ENCODE measurements at places on chromosomes 6 and 20.

DNA sequence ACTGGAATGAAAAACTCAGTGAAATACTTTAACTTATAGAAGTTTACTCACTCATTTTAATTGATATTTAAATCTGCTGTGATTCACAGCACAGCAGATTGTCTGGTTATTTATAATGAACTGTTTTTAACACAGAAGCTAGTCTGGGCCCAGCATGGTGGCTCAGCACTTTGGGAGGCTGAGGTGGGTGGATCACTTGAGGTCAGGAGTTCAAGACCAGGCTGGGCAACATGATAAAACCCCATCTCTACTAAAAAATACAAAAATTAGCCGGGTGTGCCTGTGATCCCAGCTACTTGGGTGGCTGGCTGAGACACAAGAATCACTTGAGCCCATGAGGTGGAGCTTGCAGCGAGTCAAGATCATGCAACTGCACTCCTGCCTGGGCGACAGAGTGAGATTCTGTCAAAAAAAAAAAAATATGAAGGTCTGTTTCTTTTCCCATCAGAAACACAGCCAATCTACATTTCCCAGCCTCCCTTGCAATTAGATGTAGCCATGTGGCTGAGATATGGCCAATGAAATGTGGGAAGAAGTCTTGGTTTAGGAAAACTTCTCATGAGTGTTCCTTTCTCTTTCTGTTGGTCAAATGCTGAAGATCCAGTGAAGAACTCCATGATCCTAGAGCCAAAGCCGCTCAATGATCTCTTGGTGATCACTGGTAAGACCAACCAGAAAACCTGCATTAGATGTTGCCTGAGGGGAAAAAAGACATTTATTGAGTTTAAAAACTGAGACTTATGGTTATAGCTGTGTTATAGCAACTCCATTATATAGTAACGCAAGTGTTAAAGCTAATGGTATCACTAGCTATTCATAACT is 31.3 kb upstream of the BTN3A2 start:
- DNase-seq = no peak

DNA sequence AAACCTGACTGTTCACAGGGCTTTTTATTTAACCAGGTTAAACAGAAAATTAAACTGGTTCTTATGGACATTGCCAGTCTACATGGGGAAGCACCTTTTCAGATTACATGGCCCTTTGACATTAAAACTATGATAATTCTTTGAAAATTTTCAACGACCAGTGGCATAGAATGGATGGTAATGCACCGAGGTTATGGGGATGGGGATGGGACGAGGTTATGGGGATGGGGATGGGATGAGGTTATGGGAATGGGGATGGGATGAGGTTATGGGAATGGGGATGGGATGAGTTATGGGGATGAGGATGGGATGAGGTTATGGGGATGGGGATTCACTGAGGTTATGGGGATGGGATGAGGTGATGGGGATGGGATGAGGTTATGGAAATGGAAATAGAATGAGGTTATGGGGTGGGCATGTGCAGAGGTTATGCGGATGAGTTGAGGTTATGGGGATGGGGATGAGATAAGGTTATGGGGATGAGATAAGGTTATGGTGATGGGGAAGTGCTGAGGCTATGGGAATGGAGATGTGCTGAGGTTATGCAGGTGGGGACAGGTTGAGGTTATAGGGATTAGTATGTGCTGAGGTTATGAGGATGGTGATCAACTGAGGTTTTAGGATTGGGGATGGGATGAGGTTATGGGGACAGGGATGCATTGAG is 541.9 kb downstream of the CDH26 start:
- DNase-seq = no peak

DNA sequence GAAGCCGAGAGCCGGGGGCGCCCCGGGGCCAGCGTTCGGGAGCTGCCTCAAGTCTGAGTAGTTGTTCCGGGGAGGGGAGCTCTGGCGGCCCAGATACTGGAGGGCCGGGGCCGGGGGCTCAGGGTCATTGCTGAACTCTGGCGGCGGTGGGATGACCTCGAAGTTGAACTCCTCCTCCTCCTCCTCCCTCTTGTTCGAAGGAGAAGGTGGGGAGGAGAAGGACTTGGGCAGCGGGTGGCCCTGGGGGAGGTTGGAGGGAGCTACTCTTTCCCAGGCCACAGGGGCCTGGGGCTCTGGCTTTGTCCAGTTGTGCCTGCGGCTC is 37.7 kb downstream of the C6orf132 start:
- DNase-seq = no peak

GRCh38 chr20:59776626-59777330 is 156.7 kb downstream of the SYCP2 start:
- no peak for DNase-seq

- DNase-seq = no peak
Observed at GRCh38 chr6:108809211-108809610, 39.0 kb upstream of the ARMC2 start.

GRCh38 chr6:157037165-157037564 is 260.0 kb downstream of the ARID1B start:
- DNase-seq = no peak

- DNase-seq = no peak
Observed at GRCh38 chr20:555976-556385, 12.4 kb upstream of the CSNK2A1 start.

- DNase-seq = no peak
Observed at GRCh38 chr6:75397656-75398465, 95.7 kb downstream of the FILIP1 start.

DNA sequence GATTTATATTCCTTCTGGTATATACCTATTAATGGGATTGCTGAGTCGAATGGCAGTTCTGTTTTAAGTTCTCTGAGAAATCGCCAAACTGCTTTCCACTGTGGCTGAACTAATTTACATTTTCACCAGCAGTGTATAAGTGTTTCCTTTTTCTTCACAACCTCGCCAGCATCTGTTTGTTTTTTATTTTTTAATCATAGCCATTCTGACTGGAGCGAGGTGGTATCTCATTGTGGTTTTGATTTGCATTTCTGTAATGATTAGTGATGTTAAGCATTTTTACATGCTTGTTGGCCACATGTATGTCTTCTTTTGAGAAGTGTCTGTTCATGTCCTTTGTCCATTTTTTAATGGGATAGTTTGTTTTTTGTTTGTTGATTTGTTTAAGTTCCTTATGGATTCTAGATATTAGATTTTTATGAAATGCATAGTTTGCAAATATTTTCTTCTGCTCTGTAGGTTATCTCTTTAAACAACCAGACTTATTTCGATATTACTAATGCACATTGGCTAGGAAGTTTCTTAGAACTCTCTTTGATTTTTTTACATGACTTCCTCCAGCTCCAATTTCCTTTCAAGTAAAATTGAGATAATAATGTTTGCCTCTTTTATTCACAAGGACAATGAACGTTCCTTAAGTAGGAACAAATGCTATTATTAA is 12.2 kb upstream of the VNN1 start:
- no peak for DNase-seq

All from activated CD4-positive, alpha-beta T cell treated with anti-CD3 and anti-CD28 coated beads, Interleukin-2, amount 10 ng/mL, durations not matched to agents 24 days and 14 days (primary cell).